ENCODE measurements at places on chromosomes 7 and 10.

GRCh38 chr10:71522442-71523144 is 125.9 kb downstream of the CDH23 start:
- DNase-seq: no peak

GRCh38 chr10:89373916-89374711 is 3.7 kb upstream of the IFIT1B start:
- DNase-seq: peak; percentile 98

DNA sequence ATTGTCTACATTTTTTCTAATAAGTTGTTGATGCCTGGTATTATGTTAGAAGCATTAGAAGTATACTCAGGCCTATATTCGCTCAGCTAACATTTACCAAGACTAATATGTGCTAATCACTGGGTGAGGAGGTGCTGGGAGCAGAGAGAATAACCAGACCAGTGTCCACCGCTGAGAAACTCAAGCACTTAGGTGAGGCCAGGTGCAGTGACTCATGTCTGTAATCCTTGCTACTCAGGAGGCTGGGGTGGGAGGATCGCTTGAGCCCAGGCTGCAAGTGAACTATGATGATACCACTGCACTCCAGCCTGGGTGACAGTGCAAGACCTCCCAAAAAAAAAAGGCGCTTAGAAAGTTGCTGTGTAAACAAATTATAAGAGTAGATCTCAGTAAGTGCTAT is 182.2 kb upstream of the AOAH start:
- DNase-seq: no peak

GRCh38 chr10:117653170-117653515 is 110.6 kb downstream of the EMX2 start:
- no peak for DNase-seq

GRCh38 chr10:4596951-4597350 is 229.1 kb upstream of the AKR1E2 start:
- DNase-seq: no peak

DNA sequence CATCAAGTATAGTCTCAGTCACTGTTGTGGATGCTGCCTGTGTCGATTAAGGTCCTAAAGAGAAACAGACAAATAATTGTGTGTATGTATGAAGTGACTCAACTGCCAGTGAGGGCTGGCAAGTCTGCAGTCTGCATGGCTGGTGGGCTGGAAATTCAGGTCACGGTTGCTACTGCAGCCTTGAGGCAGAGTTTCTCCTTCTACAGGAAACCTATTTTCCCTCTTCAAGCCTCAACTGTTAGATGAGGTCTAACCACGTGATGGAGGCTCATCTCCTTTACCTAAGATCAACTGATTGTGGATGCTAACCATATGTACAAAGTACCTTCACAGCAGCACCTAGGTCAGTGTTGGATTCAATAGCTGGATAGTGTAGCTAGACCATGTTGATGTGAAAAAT is 29.9 kb downstream of the MBL2 start:
- DNase-seq: no peak

DNA sequence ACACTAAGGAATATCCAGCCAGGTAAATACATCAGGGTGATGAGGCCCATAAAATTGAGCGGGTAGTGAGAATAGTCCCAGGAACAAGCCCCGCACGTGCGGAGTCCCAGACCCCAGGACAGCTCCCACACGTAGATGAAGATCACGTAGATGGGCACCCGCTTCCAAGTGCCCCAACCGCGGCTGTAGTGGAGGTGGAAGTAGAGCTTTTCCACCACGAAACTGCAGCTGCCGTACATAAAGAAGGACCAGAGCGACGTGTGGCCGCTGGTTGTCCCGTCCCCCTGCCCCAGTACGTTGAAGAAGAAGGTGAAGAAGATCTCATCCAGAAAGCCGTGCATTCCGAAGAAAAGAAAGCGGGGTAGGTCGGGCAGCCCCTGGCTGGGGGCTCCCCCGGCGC is 948 bp downstream of the TMEM229A start:
- peak; percentile 40 for DNase-seq

DNA sequence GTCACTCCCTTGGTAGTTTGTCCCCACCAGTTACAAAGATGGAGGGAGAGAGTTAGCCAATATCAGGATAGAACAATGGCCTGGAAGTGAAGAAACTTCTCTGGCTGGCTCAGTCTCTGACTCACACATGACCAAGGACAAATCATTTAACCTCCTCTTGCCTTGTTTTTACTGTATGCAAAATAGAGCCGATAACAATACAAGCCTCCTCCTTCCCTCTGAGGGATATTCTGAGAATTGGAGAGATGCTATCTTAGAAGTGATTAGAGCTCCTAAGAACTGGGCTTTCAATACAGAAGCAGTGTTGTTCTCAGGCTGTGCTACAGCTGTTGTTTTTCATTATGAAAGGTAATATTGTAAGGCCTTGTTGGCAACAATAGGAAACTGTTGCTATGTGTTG is 87.7 kb upstream of the EGR2 start:
- no peak for DNase-seq

GRCh38 chr7:105924945-105925344 is 38.1 kb upstream of the CDHR3 start:
- DNase-seq: no peak

- peak; percentile 79 for DNase-seq
These were observed 33.3 kb downstream of the GET4 start for GRCh38 chr7:909358-910329.

- DNase-seq: no peak
These were observed 49.0 kb downstream of the TES start for GRCh38 chr7:116259156-116259870.

DNA sequence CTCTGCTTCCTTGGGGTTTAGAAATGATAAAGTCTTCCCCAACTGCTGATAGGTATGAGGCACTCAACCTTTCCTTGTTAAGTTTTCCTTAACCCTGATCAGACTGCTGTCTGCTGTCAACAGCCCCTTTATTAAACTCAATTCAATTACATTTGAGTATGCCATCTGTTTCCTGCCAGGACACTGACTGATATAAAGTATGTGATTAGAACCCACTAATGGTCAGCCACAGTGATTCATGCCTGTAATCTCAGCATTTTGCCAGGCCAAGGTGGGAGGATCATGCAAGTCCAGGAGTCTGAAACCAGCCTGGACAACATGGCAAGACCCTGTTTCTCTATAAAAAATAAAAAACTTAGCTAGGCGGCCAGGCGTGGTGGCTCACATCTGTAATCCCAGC is 18.1 kb downstream of the BAZ1B start:
- no peak for DNase-seq

DNA sequence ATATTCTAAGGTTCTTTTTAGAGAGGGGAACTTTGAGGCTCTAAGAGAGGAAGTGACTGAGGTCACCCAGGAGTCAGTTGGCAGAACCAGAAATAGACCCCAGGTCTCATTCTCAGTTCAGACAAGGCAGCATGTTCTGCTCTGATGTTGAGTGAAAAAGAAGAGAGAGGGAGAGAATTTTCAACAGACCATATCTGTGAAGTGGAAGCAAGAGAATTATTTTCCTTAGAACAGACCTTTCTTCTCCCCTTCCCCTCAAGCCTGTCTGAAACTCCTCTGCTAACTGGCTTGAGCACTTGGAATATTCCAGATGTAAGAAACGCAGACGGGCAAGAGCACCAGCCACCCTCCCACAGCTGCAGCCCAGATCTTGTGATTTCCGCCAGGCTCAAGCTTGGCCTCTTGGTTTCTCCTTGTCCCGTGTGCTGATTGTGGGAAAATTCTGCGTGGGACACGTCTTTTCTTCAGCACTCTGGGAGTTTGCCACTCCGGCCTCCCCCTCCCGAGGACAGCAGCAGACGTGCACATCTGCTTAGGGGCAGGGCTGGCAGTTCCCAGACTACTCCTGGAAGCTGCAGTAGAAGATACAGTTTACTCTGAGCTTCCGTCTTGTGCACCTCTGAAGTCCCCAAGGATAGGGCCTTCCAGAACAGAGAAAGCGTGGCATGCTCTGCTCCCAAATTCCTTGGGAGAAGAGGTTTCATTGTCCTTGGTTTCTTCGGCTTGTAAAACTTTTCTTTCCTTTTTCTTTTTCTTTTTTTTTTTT is 22.7 kb upstream of the IKZF1 start:
- DNase-seq: peak; percentile 34

GRCh38 chr7:41816111-41816510 is 113.2 kb upstream of the INHBA start:
- DNase-seq: peak; percentile 40

DNA sequence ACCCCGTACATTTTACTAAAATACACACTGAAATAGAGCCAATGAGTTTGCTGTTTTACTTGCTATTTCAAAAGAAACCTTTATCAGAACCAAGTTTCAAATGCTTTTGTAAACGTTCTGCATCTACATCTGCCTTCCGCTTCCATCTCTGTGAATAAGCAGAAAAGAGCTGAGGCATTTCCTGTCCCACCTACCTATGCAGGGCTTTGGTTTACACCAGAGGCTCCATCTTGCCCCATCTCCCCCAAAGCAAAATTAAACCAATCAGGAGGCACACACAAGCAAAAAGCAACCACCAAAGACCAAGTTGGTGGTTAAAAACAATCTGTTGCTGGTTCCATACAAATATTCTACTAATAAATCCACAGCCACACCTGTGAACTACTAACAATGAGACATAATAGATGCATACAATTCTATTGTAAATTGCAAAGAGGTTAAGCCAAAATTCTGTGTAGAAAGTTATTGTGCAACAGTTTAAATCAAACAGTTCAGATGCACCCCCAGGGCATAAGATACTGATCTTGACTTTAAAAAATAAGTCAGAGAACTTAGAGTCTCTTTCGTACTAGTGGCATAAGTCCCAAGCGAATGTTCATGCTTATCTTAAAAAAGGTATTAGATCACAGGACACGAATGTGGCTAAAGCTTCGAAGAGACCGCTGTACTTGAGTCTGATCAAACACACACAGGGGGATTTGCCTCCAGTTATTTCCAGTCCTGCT is 83.9 kb downstream of the FGFR2 start:
- DNase-seq: no peak

- DNase-seq: no peak
These were observed 6.6 kb upstream of the PDLIM1 start for GRCh38 chr10:95297402-95297801.

GRCh38 chr10:19048891-19049290 is 290 bp downstream of the MALRD1 start:
- DNase-seq: no peak

DNA sequence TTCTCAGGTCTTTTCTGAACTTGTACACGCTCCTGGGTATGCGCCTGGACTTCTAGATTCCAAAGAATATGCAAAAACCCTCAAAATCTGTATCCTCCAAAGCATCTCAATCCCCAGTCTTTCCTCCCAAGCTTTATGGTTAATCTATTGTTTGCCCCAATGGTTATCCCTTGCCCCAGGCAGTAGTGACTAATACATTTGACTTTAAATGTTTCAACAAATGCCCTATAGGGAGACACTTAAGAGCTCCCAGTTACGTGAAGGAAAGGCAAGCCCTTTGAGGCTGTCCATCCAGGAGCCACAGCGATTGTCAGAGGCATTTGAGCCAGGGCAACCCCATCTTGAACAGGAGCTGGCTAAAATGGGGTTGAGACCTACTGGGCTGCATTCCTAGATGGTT is 12.7 kb upstream of the FOXL3 start:
- no peak for DNase-seq

GRCh38 chr10:98814470-98814869 is 367.7 kb upstream of the HPS1 start:
- no peak for DNase-seq

DNA sequence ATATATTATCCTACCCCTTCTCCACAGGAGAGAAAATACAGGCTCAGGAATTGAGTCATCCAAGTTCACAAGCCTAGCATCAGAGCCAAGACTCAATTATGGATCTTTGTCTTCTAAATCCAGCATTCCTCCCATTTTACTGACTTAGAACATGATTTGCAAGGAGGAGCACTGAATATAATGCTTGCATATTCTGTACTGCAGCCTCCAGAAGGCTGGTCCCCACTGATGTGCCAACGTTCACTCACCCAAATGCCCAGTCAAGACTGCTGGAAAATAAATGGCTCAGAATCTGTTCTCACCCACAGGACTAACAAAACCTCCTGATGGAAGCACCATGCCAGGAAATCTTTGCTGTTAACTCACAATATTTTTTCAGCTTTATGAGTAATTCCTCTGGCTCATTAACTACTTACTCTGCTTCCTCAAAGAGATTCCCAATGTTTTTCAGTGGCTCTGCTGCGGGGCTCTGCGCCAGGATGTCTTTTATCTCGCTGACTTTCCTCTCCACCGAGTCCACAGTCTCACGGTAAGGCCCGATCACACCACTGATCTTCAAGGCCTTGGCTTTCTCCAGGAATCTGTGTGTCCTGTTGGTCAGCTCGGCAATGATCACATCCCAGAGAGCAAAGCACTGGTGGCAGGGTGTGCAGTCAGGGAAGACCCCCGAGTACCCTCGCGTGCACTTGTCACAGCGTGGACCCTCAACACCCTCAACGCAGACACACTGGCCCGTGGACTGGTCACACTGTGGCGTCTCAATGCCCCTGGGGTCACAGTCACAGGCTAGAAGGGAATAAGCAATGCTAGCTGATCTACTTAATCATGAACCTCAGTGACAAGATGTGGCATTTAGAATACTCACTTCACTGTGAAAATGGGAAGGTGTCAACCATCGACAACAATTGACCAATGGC is 48.8 kb downstream of the DLD start:
- peak; percentile 63 for DNase-seq

- peak; percentile 8 for DNase-seq
These were observed 12.7 kb downstream of the TAS2R38 start for GRCh38 chr7:141960687-141961422.

DNA sequence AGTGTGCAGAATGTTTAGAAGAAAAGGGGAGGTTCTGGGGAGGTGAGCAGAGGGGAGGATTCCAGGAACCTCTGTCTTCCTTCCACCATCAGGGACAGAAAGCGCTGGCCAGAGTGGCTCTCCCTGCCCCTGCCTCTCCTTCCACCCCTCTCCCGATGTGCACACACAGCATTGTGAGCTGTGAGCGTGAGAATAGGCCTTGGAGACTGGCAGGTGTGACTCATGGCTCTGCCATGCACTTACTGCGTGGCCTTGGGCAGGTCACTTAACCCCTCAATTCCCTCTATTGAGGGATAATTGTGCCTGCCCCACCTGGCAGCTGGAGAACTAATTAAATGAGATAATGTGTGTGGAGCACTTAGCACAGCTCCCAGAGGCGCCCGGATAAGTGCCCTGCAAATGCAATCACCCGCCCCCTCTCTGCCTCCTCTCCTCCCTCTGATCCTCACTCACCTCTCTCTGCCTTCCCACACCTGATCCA is 115.4 kb downstream of the ZMIZ1 start:
- no peak for DNase-seq

DNA sequence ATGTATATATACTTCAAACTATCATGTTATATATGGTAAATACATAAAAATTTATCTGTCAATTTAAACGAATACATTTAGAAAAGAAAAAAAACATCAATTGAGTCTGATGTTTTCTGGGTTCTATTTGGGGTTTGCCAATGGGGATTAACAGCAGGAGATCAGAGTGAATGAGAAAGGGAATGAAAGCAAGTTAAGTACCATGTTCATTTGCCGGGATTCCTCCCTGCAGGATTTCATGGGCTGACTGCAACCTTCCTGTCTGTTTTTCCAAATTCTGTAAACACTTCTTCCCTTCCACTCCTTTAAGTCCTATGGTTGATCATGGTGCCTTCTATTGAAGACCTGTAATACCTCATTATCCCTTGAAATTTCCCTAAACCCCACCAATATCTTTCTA is 33.9 kb upstream of the SEMA3A start:
- DNase-seq: no peak

Measured in Ammon's horn (tissue), 1 donor.